ENCODE measurements at places on chromosomes 16 and 17.

GRCh38 chr16:30443631-30444030 lies 2.0 kb downstream of the SEPHS2 start:
- DNase-seq: no peak

DNA sequence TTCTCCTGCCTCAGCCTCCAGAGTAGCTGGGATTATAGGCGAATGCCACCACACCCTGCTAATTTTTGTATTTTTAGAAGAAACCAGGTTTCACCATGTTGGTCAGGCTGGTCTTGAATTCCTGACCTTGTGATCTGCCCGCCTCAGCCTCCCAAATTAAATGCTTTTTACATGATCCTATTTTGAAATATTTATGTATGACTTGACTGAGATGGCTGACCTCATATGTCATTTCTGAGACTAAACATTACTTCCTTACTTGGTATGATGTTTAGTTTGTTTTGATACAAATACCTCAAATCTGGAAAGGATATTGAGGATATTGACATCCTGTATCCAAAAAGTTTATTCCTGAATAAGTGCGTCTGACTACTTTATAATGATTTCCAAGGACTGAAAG lies 11.9 kb downstream of the CALCOCO2 start:
- DNase-seq: no peak

- peak; percentile 28 for DNase-seq
These were observed 91.5 kb upstream of the TMEM97 start for GRCh38 chr17:28227316-28228108.

GRCh38 chr17:62652251-62653001 lies 25.0 kb downstream of the MRC2 start:
- DNase-seq: peak; percentile 61

GRCh38 chr17:66466840-66467367 lies 164.5 kb downstream of the PRKCA start:
- DNase-seq: peak; percentile 73

DNA sequence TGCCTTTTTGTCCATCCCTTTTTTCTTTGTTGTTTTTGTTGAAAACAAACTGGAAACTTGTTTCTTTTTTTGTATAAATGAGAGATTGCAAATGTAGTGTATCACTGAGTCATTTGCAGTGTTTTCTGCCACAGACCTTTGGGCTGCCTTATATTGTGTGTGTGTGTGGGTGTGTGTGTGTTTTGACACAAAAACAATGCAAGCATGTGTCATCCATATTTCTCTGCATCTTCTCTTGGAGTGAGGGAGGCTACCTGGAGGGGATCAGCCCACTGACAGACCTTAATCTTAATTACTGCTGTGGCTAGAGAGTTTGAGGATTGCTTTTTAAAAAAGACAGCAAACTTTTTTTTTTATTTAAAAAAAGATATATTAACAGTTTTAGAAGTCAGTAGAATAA lies 4.9 kb downstream of the SOX9 start:
- no peak for DNase-seq

DNA sequence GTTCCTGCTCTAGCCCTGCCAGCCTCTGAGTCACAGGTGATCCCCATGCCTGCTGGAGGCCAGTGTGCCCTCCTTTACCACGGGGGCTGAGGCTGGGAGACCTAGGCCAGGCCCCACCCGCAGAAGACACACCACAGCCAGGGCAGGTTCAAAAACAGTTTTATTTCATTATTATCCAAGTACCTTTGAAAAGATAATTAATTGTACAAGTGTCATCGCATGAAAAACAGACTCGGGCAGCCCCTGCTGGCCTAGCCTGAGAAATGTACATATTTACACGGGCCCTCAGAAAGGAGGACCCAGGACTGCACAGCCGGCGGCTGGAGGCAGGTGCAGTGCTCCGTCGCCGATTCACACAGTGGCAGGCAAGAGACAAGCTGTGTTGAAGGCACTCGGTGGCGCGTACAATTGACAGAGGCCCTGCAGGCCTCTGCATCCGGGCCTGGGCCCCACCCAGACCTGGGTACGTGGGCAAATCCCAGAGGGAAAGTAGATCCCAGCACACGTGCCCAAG lies 4.4 kb downstream of the PDIA2 start:
- no peak for DNase-seq

DNA sequence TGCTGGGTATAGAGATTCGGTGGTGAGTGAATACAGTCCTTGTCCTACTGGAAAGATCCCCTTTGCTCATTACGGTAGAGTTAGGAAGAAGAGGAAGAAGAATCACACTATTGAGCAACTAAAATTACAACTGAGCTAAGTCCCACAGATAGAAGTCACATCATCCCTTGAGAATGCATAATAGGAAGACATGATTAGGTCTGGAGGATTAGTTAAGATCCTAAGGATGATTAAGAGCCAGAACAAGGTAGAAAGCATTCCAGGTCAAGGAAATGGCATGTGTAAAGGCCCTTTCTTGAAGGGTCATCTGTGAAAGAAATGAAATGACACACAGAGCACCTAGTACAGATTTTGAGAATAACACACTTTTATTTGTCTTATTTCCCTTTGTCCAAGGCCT lies 503.5 kb downstream of the HAPSTR1 start:
- no peak for DNase-seq

DNA sequence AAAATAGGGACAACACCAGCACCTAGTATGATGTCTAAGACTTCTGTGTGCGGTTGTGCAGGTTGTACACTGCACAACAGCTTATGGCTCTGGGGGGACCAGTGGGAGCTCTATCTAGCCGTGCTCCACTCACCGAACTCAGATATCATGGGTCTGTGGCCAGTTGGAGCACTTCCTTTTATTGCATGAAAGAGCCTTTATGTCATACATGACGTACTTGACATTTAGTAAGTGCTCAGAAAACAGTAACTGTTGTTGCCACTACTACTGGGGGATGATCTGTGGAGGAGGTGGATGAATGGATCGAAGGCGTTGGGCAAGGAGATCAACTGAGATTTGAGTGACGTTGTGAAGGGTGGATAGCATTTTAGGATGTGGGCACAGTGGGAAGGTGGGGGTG lies 368.8 kb downstream of the SNX29 start:
- DNase-seq: no peak

DNA sequence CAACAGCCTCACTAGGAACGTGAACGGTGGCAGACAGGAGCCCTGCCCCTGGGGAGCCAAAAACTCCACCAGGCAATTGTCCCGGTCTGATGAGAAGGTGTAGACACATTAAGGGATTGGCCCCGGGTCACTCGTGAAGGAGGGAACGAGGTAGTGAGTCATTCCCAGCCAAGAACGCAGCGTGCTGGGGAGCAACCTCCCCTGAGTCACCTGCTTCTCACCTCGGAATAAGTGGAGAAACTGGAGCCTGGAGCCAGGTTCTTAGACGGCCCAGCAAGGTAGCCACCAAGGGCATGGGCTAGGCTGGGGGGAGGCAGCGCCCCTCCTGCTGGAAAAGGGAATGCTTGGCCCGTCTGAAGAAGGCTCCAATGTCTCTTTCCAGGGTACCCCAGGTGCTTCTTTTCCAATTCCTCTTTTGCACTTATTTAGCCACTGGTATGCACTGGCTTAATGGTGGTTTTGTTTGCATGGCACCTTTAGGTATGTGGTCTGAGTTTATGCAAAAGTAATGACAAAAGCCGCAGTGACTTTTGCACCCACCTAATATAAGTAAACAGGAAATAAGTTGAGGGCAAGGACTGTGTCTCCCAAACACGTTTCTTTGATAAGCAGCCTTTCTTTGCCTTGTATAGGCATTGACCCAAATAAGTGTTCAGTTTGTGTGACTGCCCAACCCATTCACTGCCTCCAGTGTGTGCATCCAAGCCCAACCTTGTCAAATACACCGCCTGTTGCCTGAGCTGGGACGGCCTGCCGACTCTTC lies 1.8 kb upstream of the HELZ start:
- DNase-seq: peak; percentile 90

DNA sequence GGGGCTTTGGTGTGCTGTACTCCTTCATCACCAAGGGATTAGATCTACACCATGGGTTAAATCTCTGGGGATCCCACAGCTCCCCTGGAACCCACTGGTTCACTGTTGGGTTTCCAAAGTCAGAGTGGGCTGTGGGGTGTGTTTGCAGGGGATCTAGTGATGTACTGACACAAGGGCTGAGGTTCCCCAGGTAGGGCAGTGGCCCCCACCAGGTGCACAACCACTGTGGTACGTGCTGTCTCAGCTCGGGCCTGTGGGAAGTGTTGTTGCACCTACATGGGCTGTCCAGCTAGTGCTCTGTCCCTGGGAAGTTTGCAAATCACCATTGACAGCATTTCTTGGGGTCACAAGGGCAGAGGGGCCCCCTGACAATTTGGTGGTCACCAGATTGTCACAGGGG lies 134.4 kb upstream of the CDH8 start:
- DNase-seq: no peak

GRCh38 chr17:40993839-40994238 lies at the start of gene KRTAP3-3:
KRTAP3-3 (minus strand) TSS chr17:40994164; CDS start chr17:40994097, 67 bp downstream.
- no peak for DNase-seq

GRCh38 chr16:1976216-1976520 lies 4.3 kb downstream of the TBL3 start:
- no peak for DNase-seq

GRCh38 chr16:65414284-65414984 lies 292.6 kb upstream of the CDH11 start:
- peak; percentile 12 for DNase-seq

DNA sequence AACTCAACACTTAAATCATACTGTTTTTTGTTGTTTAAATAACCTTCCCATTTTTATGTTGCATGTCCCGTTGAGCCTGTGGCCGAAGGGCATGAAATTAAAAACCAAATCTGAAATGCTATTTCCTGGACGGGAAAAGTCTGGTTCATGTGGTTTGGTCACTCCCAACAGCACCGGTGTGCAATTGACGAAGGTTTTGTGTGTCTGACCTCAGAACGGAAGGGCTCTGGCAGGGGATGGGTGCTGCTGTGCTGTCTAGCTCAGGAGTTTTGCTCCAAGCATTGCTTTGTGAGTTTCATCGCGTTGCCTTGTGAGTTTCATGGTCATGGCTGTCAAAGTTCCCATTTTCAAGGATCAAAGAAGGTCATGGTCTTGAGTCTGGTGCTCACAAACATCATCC lies 363.3 kb downstream of the XYLT1 start:
- DNase-seq: no peak

DNA sequence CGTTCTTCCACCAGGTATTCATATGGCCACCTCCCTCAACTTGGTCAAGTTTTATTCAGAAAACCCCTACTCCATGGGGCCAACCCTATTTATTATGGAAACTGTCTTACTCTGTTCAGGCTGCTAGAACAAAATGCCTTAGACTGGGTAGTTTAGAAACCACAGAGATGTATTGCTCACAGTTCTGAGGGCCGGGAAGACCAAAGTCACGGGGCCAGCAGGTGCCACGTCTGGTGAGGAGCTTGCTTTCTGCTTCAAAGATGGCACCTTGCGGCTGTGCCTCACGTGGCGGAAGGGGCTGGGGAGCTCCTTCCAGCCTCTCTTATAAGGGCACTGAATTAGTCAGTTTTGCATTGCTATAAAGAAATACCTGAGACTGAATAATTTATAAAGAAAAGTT lies 74.3 kb downstream of the AXIN2 start:
- no peak for DNase-seq

GRCh38 chr17:8173056-8173870 lies 2.9 kb downstream of the TMEM107 start:
- DNase-seq: peak; percentile 99

- DNase-seq: no peak
These were observed at the start of gene TGFB1I1 for GRCh38 chr16:31471875-31472708. TGFB1I1 (plus strand) TSS chr16:31472152; CDS start chr16:31472189, 37 bp downstream.

DNA sequence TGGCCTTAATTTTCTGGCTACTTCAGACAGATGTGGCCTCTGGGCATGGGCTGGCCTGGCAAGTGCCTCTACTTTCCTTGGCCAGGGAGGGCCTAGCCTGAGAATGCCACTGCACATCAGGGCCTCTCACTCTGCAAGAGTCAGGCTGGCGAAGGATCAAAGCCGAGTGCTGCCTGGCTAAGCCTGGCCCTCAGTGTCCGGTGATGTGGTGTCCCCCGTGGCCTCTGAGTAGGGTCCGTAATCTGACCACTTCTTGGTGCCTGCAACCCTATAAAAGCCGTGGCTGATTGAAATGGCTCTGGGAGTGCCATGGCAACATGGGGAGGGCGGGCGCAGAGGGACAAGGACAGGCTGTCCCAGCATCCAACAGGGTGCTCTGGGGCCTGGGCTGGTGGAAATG lies 30.2 kb downstream of the TBX4 start:
- no peak for DNase-seq

- no peak for DNase-seq
These were observed 371.6 kb upstream of the MON1B start for GRCh38 chr16:76819226-76819916.

DNA sequence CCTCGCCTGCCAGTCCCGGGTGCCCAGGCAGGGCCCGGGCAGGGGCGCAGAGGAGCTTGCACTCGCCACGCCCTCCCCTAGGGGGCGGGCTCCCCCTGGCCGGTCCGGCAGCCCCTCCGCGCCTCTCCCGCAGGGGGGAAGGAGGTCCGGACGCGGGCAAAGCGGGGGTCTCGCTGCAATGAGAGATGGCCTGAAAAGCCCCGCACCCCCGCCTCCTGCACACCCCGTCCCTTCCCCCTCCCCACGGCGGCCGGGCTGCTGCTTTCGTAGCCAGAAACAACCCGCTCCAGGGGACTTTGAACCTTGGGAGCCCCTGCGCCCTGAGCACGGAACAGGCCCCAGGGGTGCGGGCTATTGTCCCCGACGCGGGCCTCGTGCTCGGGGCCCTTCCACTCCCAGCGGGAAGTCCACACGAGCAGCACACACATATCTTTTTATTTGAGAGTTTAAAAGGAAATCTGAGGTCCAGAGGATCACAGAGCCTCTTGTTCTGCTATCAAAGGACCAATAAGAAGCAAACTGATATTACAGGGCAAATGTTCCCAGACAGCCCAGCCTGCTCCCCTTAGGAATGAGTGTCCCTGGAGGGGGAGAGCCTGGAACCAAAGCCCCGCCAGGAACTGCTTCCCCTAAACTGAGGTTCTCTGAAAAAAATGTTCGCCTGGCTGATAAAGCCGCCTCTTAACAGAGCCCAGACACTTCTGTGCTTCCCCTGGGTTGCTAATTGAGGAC lies 5.8 kb upstream of the CBX4 start:
- DNase-seq: peak; percentile 41

Data from GM12865 (cell line).